A375 (cell line): ENCODE measurements at places on chromosomes 13 and 19. TPM values are rescaled to one million over a fixed set of nuclear protein-coding genes. Genes with fewer than 3 reads are reported as not detected.

Gene ZNF490
- 8.4 and 12.2 TPM in 2 replicates for total RNA-seq

Gene RFX2
- total RNA-seq, result 4.9 and 5.6 TPM in 2 replicates

Gene MCEMP1
- total RNA-seq, result 0.27 TPM in 1 of 2 replicates, not detected in the other

Gene TUBA3C
- not detected in 2 replicates for total RNA-seq

Gene CYP4F8
- not detected in 2 replicates for total RNA-seq

Gene PTPRS
- 106 and 118 TPM in 2 replicates for total RNA-seq

Gene GNG8
- total RNA-seq, result not detected in 2 replicates

Gene CLEC17A
- 0.21 TPM in 1 of 2 replicates, not detected in the other for total RNA-seq

Gene CPB2
- not detected in 2 replicates for total RNA-seq

Gene ITPKC
- total RNA-seq, result 10.1 and 12.3 TPM in 2 replicates

Gene PABPC3
- total RNA-seq, result 0.04 and 0.05 TPM in 2 replicates

Gene ADAMTS10
- total RNA-seq, result 2.4 and 2.7 TPM in 2 replicates

Gene APOC1
- total RNA-seq, result 9.9 and 11.1 TPM in 2 replicates

Gene TEX101
- total RNA-seq, result not detected in 2 replicates

Gene SH2D3A
- total RNA-seq, result 1.1 and 2.3 TPM in 2 replicates

Gene CEACAM3
- total RNA-seq, result not detected in 2 replicates

Gene TYROBP
- not detected in 2 replicates for total RNA-seq

Gene TEAD2
- total RNA-seq, result 14.5 and 14.9 TPM in 2 replicates

Gene ZNF582
- 1.7 and 2.5 TPM in 2 replicates for total RNA-seq

Gene ZNF284
- 1.2 and 1.7 TPM in 2 replicates for total RNA-seq

Gene SLC17A7
- total RNA-seq, result 0.11 TPM in 1 of 2 replicates, not detected in the other

Gene ANO8
- total RNA-seq, result 7.4 and 7.7 TPM in 2 replicates

Gene ADPRHL1
- total RNA-seq, result 2.3 and 4.2 TPM in 2 replicates

Gene PTPRH
- 16.5 and 18.5 TPM in 2 replicates for total RNA-seq
